Liver (tissue), 10 donors: ENCODE measurements at places on chromosomes 1 and 21. TPM values are rescaled to one million over a fixed set of nuclear protein-coding genes. Genes with fewer than 3 reads are reported as not detected.
A peak's percentile ranks its signal among the peaks of the same experiment; 100 is the strongest.

ARMH1 gene
- total RNA-seq: 20.3 TPM

FCN3 gene
- total RNA-seq: 146 TPM

SLC25A34 gene
- 7.3 TPM for total RNA-seq

CELA2B gene
- not detected for total RNA-seq

CDC14A gene
- 3.6 TPM for total RNA-seq

WASF2 gene
- total RNA-seq: 37.7 TPM

LIX1L gene
- total RNA-seq: 8.6 TPM

HTR6 gene
- not detected for total RNA-seq

DNA sequence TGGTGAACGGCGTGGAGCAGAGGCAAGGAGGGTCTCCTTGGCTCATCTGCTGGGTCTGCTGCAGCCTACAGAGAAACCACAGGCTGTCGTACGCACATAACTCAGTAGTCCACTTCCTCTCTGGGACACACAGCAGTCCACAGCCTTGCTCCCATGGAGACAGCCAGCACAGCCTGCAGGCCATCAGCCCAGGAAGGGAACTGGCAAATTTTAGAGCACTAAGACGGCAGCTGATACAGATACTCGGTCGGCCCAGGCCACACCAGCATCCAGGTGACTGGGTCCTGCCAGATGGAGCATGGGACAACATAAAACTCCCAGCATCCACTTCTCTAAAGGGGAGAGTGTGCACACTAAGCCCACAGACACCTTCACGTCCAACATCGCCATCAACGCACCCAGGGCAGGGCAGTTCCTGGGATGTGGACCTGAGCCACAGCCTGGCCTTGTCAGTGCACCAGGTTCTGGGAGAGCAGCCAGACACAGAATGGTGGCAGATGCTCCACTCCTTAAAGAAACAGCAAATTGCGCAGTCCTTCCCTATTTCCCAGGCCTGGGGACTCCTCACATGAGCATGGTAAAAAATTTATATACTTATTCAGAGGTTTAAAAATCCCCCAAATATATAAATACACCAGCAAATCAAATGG lies 247.1 kb upstream of the RAB4A start:
- DNase-seq: peak; percentile 21

- no peak for DNase-seq
Observed at GRCh38 chr21:42146821-42147220, 72.1 kb upstream of the ABCG1 start.

- DNase-seq: no peak
Observed at GRCh38 chr1:167659450-167659849, 29.4 kb downstream of the RCSD1 start.

GRCh38 chr1:94305704-94306103 lies 68.3 kb upstream of the ARHGAP29 start:
- DNase-seq: no peak

DNA sequence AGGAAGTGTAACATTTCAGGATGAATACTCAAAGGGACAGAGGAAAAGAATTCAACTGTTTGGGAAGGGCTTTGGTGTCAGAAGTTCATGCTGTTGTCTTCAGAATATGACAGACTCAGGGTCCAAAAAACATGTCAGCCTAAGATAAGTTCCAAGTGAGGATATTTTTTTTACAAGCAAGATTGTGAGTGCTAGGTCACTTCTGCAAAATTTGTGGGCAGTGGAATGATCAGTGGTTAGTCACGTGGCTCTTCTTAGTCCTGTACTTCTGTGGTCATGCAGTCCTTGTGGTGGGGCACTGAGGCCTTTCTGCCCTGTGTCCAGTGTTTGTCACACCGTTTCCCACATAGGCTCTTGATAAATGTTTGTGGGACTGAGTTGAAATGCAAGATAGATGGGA lies 5.2 kb downstream of the RGL1 start:
- DNase-seq: no peak

GRCh38 chr1:213693864-213694263 lies 293.9 kb upstream of the PROX1 start:
- DNase-seq: no peak

DNA sequence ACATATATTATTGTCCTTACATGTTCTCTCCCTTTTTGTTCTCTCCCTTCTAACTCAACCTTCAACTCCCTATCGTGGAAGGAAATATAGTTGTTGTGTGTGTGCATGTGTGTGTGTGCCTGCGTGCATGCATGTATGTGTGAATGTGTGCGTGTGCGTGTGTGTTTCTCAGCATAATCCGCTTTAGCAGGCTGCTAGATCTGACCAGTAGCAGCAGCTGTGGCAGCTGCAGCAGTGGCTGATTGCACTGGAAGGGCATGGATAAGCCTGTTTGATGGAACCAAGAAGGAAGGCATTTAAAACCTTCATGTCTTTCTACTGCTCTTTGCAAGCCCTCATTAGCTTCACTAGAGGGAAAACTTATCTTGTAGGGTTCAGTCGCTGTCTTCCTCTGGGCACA lies 65.6 kb upstream of the IRF2BP2 start:
- no peak for DNase-seq

DNA sequence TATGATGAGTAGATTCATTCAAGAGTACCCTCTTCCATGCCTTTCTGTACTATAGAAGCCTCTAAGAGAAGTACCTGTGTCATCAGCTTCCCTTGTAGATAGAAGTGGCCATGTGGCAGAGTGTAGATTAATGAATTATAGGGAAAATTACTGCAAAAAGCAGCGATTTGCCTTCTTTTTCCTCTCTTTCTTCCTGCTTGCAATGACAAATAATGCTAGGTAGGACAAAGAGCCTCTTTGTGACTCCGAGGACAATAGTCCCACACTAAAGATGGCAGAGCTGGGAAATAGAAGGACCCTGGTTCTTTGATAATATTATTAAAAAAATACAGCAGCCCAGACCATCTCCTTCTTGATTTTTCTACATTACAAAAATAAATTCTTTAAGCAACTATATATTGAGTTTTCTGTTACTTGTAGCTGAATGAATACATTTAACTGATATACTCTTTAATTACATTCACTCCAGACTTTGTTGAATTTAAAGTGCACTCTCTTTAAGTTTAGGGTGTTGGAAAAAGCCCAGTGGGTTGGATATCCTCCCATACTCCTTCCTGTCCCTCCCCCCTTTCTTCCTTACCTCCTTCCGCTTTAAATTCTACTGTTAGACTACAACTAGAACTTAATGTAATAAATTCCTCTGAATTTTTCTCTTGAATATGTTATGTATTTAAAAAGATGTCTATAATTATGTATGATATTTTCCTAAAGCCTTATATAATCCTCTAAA lies 198.2 kb upstream of the APP start:
- no peak for DNase-seq

GRCh38 chr1:30807318-30808066 lies 49.9 kb upstream of the LAPTM5 start:
- DNase-seq: no peak

- DNase-seq: peak; percentile 86
Observed at GRCh38 chr1:43991476-43992231, at the start of gene CCDC24. Gene CCDC24, plus strand, starts transcription at chr1:43991599. Its CDS starts 280 bp downstream, at chr1:43991879.

GRCh38 chr1:156608036-156608674 lies 6.9 kb upstream of the GPATCH4 start:
- no peak for DNase-seq

DNA sequence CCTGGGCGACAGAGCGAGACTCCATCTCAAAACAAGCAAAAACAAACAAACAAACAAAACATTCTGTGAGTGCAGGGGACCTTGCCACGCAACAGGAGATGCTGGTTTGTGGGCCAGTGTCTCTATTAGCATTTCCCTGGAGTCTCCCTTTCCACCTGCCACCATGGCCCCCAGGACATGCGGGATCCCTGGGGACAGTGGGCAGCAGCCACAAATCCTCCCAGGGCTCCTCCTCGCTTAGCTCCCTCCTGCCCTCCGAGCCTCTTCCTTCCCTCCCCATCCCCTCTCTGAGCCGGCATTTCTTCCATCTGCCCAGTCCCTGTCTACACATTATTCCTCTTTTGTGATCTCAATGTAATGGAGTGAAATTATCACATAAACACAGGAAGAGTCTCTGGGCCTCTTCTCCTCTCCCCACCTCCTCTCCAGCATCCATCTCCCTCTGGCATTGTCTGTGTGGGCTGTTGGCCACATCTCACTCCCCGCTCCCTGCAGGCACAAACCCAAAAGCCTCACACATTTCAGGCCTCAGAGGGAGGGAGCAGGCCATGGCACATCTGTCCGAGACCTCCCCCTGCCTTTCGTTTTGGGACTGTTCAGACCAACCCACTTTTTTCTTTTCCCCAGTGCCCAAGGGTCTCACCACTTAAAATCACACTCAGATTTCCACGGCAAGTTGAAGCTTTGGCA lies 144.3 kb downstream of the MIS18A start:
- DNase-seq: no peak

DNA sequence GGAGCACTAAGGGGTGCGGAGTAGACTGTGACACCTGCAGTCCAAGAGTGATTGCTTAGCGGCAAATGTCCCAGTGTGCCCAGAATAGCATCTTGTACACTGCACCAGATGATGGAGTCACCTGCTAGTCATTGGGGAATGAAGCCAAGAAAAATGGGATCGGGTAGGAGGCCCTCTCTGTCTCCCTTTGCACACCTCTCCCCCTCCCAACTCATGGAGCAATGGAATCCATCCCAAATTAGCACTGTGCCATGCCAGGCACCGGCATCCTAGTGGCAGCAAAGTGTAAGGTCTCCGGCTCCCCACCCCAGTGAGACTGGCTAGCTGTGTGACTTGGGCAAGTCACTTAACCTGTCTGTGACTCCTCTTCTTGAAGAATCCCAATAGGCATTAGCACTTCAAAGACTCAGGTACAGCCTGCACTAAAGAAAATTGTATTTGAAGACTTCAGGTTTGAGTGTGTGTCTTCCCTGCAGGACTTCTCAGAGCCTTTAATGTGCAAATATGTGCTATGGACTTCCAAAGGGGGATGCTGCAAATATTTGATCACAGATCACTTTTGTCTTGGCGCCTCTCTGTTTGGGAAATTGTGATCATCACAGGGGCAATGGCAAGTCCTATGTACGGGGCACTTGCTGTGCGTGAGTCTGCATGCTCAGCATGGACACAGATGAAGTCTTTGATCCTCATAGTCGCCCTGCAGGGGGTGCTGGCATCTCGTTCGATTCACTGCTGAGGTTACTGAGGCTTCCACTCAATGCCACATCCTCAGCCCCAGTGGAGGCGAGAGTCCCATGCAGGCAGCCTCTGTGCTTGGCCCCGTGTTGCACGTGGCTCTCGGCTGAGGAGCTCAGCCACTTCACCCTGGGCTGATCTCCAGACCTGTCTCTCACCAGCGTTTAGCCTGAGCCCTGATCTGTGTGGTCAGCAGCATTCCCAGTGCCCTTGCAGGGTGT lies 272.9 kb upstream of the C1orf174 start:
- no peak for DNase-seq

GRCh38 chr1:95339377-95339776 lies 105.4 kb downstream of the RWDD3 start:
- DNase-seq: no peak
